Tongue (tissue), 3 donors: ENCODE measurements at places on chromosomes 3 and 15. TPM values are rescaled to one million over a fixed set of nuclear protein-coding genes. Genes with fewer than 3 reads are reported as not detected.
A peak's percentile ranks its signal among the peaks of the same experiment; 100 is the strongest.

DNA sequence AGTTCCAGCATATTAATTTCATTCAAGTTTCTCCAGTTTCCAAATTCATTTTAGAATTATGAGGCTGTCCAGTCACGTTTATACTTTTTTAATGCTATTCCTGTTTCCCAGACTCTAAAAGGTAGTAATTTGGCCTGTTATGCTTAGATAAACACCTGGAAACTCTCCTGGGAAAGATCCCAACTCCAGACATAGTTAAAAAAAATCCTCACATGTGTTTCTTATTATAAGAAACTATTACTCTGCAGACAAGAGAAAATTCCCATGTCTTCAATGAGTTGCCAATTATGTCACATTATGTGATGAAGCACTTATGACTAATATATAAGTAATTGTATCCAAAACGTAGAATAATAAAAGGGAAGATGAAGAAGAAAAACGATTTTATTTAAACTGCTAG, 137.1 kb upstream of the TMC3 start:
- peak; percentile 54 for DNase-seq

DNA sequence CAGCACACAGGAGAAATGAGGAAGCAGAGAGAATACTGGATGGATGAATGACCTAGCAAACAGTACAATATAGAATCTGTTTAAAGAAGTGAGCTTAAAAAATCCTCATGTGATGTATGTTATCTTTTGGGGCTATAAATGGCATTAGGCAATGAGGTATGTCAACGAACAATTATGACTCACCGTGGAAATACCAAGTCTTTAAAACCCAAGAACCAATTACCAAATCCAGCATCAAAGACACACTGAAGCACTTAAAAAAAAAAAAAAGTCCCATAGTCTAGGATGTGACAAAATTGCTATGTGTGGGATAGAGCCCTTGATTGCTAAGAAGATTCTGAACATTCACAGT, 36.3 kb upstream of the HERC1 start:
- DNase-seq, result no peak

- DNase-seq, result no peak
Measured at GRCh38 chr3:124064050-124064449, 72.1 kb upstream of the ROPN1 start.

DNA sequence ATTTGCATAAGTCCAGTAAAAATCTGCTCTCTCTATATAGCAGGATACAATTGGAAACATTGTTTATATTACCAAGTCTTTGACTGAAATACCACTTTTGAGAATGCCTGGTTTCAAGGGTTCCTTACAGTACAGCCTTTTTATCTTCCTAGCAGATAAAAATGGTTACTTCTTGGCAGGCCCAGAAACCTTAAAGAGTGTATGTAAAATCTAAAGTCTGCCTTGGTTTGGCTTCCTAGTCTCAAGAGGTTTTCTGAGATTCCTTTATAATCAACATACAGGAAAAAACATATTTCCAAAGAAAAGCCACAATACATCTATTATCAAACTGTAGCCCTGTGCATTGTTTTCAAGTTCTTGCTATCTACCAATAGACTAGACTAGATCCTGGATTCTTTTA, 84.6 kb downstream of the PLSCR2 start:
- DNase-seq, result no peak

DNA sequence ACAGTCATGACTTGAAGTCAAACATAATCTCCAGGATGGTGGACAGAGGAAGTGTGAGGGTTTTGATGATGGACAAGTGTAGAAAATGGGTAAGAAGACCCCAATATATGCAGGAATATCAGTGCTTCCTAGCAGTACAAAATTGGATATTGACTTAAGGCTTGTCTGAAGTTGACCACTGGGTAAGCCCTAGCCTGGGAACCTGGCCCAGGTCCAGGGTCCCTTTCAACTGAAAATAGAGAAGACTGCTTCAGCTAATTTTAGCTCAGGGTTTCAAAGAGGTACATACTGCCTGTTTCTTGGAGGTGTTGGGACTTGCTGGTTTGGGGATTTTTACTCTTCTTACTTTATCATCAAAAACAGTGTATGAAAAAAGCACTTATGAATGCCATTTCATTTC, 4.7 kb downstream of the NR1D2 start:
- DNase-seq, result peak; percentile 49

DNA sequence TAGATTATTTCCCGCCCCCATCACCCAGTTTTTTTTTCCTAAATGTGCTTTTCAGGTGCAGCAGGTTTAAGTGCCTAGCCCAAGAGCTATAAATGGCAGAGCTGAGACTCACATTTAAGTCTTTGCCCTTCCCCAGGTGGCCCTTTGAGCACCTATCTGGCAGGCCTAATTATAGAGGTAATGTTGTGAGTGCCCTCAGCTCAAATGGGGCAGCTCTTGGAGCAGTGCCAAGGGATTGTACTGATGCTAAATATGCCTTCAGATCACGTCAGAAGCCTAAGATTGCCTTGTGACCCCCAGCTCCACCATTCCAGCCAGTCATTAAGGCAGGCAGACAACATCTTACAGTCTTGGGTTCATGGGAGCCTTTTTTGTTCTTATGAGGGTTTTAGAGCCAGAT, 159.5 kb downstream of the RPLP1 start:
- DNase-seq, result no peak

GRCh38 chr3:20462226-20462625, 276.2 kb upstream of the SGO1 start:
- DNase-seq, result no peak

DNA sequence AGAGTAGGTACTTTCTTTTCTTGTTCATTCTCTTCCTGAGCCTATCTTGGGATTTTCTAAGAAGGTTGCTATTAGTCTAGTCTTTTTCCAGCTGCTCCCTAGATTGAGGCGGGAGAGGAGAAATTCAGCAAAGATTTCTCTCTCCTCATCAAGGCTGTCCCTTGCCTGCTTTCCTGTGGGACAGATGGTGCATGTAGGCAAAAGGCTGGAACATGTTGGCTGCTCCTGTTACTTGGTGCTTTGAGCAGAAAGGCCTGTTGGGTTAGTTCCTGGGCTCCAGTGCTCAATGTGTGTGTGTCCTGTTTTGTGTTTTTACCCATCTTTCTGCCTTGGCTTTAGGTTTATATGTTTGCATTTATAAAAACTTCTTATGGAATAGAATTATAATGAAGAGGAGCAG, 9.1 kb upstream of the SNRPN start:
- DNase-seq, result no peak

DNA sequence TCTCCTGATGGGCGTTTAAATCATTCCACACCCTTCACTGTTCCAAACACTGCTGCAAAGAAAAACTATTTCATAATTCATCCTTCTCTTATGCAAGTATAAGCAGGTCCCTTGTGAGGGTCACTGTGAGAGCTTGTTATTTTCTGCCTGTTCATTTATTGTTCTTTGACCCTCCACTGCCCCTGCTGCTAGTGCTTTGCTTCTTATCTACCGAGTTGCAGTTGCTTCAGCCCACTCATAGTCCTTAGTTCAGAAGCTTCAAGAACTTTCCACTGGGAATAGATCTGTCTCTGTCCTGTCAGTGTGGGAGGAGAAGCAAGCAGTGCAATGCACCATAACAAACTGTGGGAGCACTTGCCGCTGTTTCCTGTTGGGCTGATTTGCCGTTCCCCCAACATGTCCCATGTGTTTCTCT, 39.8 kb downstream of the RIOX2 start:
- DNase-seq, result no peak

- no peak for DNase-seq
Measured at GRCh38 chr3:105223815-105224214, 142.9 kb upstream of the ALCAM start.

DNA sequence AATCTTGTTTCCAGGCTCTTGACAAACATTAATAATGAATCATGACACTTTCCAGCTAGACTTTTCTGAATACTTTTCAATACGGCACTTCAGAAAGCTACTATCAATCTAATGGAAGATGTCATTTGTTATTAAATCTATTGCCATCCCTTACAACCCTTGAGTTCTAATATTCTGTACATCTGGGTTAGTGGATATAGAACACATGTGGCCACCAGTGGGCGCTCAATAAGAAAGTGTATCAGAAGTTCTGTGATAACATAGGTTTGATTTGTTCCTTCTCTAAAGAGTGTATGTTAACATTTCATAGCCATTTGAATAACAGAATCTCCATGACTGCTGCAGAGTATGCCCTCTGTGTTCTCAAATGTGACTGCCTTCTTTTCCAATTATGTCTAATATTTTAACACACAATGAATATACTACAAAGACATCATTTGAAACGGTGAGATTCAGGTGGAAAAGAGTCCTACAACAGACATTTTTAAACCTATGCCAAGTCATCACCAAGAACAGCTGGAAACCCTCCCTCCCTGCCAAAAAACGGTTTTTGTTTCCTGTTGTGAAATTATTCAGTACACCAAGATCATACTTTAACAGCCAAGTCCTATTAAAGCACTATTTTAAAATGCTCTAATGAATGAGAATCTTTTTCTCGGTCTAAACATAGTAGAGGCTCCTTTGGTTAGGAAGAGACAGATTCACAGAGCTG, 22.2 kb downstream of the ALDH1A2 start:
- DNase-seq, result peak; percentile 56

- peak; percentile 67 for DNase-seq
Measured at GRCh38 chr15:45429941-45430792, 51.8 kb upstream of the GATM start.

- no peak for DNase-seq
Measured at GRCh38 chr15:29596266-29596665, 226.0 kb downstream of the TJP1 start.

DNA sequence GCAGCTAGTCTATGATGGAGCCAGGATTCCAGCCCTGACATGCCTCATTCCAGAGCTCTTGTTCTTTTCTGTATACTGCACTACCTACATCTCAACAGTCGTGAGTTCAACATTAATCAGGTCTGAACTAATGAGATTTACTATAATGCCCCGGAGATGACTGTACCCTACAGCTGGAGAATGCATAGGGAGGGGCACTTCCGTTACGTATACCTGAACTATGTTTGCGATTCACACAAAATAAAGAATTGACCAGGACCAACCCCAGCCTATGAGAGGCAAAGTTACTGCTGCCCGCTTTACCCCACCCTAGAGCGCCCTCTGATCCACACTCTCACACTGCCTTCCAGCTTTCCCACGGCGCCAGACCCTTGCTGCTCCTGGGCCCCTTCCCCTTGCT, 97.0 kb downstream of the IGF2BP2 start:
- no peak for DNase-seq

DNA sequence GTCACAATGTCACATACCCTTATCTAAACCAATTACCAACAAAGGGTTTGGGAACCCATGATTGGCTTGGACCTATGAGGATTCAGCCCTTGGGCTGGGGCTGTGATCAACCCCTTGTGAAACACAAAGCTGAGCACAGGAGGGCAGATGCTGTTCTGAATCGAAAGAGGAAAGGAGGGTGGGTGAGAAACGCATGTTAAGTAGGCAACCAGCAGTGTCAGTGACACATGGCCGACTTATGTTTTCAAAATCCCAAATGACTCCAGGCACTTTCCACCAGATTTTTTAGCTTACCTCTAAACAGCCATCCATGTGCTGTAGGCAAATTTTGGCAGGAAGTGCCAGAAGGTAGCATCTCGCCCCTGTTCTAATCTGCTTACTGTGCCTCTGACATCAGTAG, 34.1 kb upstream of the KLHL25 start:
- no peak for DNase-seq

GRCh38 chr3:63228677-63229076, 49.4 kb upstream of the SYNPR start:
- peak; percentile 55 for DNase-seq

- no peak for DNase-seq
Measured at GRCh38 chr3:143998266-143998665, 26.6 kb downstream of the DIPK2A start.

DNA sequence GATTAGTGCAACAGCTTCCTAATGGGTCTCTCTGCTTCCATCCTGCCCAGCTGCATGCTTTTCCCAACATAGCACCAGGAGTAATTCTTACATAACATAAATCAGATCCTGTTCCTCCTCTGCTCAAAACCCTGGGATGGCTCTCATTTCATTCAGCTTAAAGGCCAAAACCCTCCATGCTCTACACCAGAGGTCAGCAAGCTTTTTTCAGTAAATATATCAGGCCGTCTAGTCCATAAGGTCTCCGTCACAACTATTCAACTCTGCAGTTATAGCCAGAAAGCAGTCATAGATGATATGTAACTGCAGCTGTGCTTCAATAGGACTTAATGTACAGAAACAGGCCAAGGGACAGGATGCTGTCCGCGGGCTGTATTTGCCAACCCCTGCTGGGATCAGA, 202.8 kb upstream of the UBE2E2 start:
- no peak for DNase-seq

- peak; percentile 54 for DNase-seq
Measured at GRCh38 chr3:194876403-194877095, 190.9 kb downstream of the FAM43A start.

GRCh38 chr3:71232175-71232679, 351.3 kb downstream of the FOXP1 start:
- no peak for DNase-seq

DNA sequence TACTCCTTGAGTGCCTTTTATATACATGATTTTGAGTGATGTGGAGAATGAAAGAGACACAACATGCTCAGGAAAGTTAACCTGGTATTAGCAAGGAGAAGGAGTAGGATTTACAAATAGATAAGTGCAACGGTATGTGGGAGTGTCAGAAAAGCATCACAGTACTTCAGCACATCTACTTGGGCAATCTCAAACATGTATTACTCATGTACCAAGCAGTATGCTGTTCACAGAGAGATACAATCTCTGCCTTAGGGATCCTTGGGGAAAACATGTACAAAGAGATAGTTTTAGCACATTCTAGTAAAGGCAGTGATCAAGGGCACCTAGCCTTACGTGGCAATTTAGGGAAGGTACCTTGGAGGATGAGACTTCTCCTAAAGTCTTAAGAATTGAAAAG, 146.5 kb downstream of the FILIP1L start:
- DNase-seq, result no peak

RASGRP1 gene
- total RNA-seq, result 2.1 TPM

SEMA3F gene
- 43.3 TPM for total RNA-seq

ACP3 gene
- 8.3 TPM for total RNA-seq

PPP2R3A gene
- 117 TPM for total RNA-seq

RAP2B gene
- total RNA-seq, result 8.7 TPM

CLDN11 gene
- 4.1 TPM for total RNA-seq

AADAC gene
- total RNA-seq, result 5.1 TPM

DPPA4 gene
- 1.7 TPM for total RNA-seq

NDN gene
- total RNA-seq, result 194 TPM

EAF2 gene
- 14.1 TPM for total RNA-seq

CD200 gene
- total RNA-seq, result 10.2 TPM

LHFPL4 gene
- total RNA-seq, result not detected

ISLR2 gene
- 8.4 TPM for total RNA-seq

ELL3 gene
- total RNA-seq, result 6.1 TPM
